Mammary epithelial cell (primary cell): ENCODE measurements at places on chromosomes 4 and X. TPM values are rescaled to one million over a fixed set of nuclear protein-coding genes. Genes with fewer than 3 reads are reported as not detected.

GRCh38 chr4:110106931-110107296, 91.5 kb downstream of the ELOVL6 start:
- no peak for DNase-seq

DNA sequence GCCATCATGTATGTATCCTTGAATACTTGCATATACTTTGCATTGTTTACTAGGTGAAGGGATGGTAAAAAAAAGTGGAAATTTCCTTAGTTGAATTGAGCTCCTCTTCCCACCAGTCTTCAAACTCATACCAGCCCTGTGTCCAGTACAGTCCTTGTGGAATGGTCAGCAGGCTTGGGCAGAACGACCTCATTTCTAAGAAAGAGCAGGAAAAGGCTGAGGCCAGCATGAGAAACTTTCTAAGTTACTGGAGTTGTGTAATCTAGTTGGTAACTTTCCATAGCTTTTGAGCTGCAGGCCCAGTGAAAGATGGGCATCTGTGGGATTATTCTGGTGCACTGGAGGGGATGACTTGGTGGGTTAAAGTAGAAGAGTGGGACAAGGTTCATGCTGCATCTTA, 87.6 kb downstream of the DCUN1D4 start:
- no peak for DNase-seq

- peak; percentile 47 for DNase-seq
Measured at GRCh38 chr4:88158489-88159228, at the start of gene ABCG2. Gene ABCG2, minus strand, starts transcription at chr4:88158639. Its CDS starts 18,644 bp downstream, at chr4:88139995.

- DNase-seq: no peak
Measured at GRCh38 chrX:24357106-24357505, 3.3 kb upstream of the SUPT20HL1 start.

GRCh38 chrX:14528629-14529289, 577 bp upstream of the GLRA2 start:
- peak; percentile 60 for DNase-seq

Gene TCEAL8
- 43.6 TPM for polyA plus RNA-seq

GRCh38 chr4:3041192-3042142, 32.9 kb downstream of the HTT-AS start:
- DNase-seq: peak; percentile 65

DNA sequence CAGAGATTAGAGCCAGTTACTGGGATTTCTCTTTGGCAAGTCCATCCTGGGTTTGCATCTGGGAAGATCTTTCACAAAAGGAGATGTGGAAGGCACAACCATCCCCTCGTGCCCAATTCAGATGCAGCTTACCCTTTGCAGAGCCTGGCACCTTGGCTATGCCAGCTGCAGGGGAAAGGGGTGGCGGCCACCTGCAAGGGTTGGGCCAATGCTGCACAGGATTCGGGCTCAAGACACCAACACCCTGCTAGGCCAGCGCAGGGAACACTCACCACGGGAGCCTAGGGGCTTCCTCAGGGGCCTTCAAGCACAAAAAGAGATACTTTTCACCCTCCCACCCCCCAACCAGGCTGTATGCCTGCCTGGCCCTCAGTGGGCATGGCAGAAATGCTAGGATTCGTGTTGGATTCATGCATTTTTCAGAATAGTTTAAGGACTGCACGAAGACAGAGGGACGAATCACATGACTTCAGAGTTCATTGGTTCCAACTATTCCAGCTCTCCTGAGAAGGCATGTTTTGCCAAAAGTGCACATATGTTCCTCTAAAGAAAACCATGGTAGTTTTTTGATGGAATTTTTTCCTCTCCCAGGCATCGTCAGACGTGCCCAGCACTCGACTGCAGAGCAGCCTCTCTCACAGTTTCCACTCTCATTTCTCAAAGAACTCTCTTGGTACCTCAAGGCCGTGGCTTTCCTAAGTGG, 94.4 kb downstream of the PHKA2 start:
- no peak for DNase-seq

Gene PAGE4
- polyA plus RNA-seq: not detected

Gene GRIA3
- 0.06 TPM for polyA plus RNA-seq

GRCh38 chr4:186621959-186622553, 66.7 kb upstream of the MTNR1A start:
- peak; percentile 79 for DNase-seq

Gene ARHGAP24
- polyA plus RNA-seq: 2.0 TPM

- DNase-seq: no peak
Measured at GRCh38 chrX:67100031-67100884, 443.6 kb upstream of the AR start.

- peak; percentile 74 for DNase-seq
Measured at GRCh38 chrX:16825264-16826035, 39.2 kb downstream of the TXLNG start.

- no peak for DNase-seq
Measured at GRCh38 chrX:123399709-123400108, 215.6 kb downstream of the GRIA3 start.

- no peak for DNase-seq
Measured at GRCh38 chr4:109589605-109590004, 29.6 kb downstream of the MCUB start.

DNA sequence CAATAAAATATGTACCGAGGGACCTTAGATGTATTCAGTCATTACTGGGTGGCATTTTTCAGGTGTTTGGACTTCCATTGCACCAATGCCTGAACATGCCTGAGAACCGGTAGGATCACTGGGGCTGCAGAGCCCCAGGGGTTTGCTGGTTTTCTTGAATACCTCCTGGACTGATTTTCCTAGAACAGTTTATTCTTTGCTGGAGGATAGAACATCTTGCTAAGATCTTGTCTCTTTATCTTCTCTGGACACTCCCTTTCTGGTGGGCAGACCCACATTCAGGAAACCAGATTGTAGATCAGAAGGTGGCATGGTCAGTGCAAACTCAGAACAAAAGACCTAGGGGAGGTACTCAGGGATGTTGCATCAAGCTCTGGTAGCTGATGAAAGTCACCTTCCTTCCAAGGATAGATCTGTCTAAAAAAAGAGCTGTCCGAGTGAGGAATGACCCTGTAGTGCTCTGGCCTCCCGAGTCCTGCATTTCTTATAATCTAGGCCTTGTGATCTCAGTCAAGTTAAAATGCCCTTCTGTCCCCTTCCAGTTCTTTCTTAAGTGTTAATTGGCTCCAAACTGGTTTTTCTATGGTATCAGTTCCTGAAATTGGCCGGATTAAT, 84.8 kb downstream of the CLDN34 start:
- peak; percentile 46 for DNase-seq

Gene STK32B
- polyA plus RNA-seq: 2.0 TPM

DNA sequence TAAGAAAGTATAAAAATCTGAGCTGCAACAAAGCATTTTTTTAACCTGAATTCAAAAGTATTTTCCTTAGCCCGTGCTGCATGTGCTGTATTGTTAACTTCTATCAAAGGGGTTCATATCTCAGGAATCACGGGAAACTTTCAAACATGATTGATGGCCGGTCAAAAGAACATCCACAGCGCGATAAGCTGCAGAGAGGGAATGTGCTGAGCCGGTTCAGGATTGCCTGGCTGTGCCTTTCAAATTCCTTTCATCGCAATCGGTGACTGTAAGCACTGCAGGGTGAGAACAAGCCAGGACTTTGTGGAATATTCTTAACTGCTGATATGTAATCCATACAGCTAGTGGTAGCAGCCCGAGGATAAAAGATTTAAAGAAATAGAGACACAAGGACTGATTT, 210.9 kb upstream of the NOCT start:
- DNase-seq: no peak

DNA sequence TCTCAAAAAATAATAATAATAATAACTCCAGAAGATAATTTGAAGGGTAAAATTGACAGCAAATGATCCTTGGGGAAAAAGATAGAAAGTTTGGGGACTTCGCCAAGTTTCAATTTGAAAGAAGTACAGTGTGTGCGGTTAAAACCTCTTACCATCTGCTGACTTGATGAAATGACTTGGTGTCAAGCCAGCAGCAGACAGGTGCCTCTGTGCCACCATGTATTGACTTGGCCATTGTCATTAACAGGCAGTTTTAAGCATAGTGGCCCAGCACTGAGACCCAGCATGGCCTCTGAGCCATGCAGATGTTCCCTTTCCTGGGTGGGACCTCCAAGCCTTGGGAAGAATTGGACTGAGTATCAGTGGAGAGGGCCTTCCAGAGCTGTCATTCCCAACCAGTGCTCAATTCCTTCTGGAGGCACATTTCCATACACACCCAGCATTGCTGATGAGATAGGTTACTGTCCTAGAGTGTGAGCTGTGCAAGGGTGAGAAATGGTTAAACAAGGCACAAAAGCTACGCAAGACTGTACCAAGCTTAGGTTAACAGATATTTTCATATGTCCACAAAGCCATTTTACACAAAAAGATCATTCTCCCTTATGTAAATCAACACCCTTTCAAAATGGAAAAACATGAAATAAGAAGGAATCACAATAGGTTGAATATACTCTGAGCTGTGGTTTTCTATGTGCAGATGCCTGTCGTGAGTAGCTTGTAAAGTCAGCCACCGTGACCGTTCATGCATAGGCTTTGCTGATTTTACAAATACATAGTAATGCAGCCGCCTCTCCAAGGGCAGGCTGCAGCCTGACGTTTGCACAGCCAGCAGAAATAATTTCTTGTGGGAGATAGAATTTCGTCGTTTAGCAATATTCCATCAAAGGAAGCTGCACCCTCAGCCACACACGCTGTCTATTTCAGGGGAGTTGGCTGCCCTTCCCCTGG, 59.4 kb upstream of the FBXW7 start:
- DNase-seq: peak; percentile 43

GRCh38 chr4:105014635-105015034, 132.0 kb upstream of the TET2 start:
- no peak for DNase-seq

DNA sequence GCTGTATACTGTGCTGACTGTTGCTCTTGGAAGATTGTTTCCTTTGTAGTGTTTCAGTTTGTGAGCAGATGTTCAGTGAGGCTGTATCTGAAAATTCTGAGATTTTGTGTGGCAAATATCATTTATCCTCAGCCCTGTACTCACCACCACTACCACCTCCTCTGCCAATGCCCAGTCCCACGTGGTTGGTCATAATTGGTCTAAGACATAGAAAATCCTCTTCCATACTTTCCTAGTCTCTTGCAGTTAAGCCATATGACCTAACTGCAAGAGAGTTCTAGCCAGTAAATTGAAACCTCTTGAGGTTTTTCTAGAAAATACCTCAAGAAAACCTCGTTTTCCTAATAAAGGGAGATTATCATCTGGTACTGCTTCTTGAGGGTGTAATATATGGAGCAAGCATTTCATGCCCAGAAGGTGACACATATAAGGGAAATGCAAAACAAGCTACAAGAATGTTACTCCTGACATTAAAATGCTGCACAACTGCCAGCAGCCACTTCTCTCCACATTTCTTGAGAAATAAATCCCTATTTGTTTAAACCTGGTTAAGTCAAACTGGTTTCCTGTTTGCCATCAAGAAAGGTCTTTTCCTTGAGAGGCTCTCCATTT, 32.8 kb downstream of the ABCE1 start:
- peak; percentile 43 for DNase-seq

- DNase-seq: no peak
Measured at GRCh38 chr4:10898072-10898471, 213.5 kb upstream of the CLNK start.

Gene PLS3
- 172 TPM for polyA plus RNA-seq

DNA sequence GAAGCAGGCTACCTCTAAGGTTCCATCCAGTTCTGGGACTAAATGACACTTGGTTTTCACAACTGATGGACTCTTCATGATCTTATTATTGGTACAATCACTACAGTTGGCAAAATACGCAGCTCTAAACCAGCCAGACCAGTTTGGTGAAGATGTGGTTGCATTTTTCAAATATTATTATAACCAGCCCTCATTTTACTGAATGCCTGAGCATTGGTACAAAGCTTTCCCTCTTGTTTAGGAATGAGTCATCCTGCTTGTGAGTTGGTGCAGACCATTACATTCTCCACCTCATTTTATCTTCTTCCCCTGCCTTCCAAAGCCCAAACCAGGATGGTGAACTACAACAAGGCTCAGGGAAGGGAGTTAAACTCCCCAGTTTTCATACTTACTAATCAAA, 223.1 kb downstream of the KDR start:
- DNase-seq: peak; percentile 85
